NCI-H2171 (cell line): ENCODE measurements at places on chromosomes 7 and 10.

DNA sequence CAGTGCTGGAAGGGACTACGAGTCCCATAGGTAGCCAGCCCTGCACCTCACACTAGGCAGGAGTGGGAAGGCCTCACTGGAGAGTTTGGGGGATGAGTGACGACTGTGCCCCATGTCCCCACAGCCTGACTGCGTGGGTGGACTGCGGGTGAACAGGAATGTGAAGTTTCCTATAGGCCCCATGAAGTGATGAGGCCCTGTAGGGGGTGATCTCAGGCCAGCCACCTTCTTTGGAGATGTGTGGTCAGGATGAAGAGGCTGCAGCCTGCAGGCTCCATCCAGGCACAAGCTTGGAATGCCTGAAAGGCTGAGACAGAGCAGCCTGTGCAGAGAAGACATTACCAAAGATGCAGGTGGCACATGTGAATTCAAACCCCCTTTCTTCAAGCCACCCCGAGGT is 94.9 kb downstream of the CPXM2 start:
- no peak for DNase-seq

- no peak for DNase-seq
Observed at GRCh38 chr10:59857049-59857448, 49.3 kb downstream of the CCDC6 start.

GRCh38 chr7:47572094-47572445 is 9.8 kb downstream of the TNS3 start:
- no peak for DNase-seq

GRCh38 chr10:114908896-114909295 is 29.1 kb upstream of the TRUB1 start:
- DNase-seq, result no peak

GRCh38 chr7:44564606-44565005 is 9.1 kb downstream of the DDX56 start:
- DNase-seq, result no peak

GRCh38 chr7:6243168-6243567 is 29.3 kb downstream of the CYTH3 start:
- no peak for DNase-seq

DNA sequence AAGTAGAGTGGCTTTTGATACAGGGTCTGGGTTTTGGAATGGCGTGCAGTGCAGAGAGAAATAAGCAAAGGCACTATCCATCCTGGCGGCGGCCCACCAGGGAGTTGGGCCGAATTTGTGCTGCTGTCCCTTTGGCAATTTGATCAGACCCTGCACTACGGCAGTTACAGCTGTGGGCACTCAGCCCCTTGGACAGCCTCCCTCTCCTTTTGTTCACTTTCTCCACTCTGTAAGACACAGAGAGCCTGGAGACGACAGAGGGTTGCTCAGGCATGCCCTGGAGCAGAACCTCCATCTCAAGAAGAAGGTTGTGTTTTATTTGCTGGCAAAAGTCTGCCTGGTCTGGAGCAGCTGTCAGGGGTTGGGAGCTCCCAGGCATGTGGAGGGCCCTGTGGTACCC is 55.8 kb downstream of the LHPP start:
- no peak for DNase-seq

DNA sequence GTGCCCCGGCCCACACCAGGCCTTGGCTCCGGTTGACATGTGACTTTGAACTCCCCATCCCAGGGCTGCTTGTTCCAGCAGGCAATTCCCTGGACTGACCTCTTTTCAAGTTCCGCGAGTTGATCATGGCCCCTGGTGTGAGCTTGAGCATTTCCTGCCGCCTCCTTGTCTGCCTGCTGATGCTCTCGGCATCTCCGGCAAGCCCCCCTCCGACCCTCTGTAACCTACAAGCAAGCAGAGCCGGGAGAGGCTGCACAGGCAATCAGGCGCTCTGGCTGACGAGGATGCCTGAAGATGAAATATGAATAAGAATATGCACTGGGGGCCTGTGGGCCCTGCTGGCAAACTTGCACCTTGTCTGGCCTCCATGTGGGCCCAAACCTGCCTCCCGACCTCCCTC is 304.9 kb upstream of the MKI67 start:
- DNase-seq, result no peak

GRCh38 chr7:38311329-38311937 is 38.0 kb upstream of the TARP start:
- no peak for DNase-seq

DNA sequence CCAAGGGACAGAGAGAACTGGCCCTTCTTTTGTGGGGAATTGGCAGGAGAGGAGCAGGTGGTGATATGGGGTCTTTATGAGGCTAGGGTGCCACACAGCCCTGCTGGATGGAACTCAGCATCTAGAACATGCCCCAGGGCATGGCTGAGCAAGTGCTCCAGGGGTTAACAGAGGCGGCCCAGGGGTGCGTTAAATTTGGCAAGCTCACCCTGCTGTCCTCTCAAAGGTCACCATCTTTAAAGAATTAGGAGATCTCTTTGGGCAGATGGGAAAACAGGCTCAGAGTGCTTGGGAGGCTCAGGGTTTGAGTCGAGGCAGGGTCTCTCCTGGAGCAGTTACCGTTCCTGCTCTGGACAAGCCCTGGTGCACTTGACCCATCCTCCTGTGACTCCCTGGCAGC is 21.4 kb upstream of the UNC5B start:
- DNase-seq, result no peak

- no peak for DNase-seq
Observed at GRCh38 chr7:23207884-23208283, 26.0 kb downstream of the NUP42 start.

DNA sequence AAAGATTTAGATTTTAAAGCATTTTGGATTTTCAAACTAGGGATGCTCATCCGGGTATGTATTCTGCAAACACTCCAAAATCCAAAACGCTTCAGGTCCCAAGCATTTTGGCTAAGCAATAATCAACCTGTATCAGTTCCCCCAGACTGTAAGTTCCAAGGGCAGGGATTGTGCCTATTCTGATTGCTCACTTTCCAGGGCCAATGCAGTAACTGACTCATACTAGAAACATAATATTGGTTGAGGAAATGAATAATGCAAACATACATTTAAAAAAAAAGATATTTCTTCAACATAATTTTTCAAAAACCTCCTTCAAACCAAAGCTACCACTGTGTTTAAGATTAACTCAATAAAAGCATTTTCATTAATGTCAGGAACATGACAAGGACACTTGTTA is 69.5 kb downstream of the HIBADH start:
- DNase-seq, result no peak

GRCh38 chr7:94452239-94452638 is 57.4 kb upstream of the CASD1 start:
- peak; percentile 84 for DNase-seq

- DNase-seq, result no peak
Observed at GRCh38 chr10:35644050-35644950, 2.2 kb upstream of the FZD8 start.

DNA sequence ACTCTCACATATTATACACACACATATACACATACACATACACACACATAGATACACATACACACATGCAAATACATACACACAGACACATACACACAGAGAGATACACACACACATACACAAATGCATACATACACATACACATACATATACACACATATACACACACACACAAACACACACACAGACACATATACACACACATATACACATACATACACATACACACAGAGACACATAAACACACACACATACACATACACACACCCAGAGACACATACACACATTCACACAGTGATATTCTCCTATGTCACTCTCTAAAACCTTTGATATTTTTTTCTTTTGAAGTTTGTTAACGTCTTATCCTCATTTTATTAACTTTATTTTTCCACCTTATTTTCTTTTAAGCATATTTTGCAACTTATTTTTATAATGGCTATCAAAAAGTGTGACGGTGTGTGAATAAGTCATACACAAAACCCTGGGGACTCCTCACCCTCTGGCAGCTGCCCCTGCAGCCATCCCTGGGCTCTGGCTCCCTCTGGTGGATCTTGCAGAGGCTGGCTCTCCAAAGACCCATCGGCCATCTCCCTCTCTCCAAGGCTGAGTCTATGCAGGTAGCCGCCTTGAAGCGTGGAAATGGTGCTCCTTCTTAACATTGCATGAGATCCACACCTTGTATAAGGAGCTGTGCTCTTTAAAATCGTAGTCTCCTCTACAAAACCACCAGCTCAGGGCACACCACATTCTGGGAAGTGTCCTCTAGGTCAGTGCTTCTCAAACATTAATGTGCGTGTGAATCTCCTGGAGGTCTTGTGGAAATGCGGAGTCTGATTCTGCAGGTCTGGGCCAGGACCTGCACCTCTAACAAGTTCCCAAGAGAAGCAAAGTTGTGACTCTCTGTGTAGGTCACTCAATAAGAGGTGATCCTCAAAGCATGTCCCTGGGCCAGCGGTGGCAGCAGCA is 4.1 kb upstream of the C10orf120 start:
- peak; percentile 54 for DNase-seq

DNA sequence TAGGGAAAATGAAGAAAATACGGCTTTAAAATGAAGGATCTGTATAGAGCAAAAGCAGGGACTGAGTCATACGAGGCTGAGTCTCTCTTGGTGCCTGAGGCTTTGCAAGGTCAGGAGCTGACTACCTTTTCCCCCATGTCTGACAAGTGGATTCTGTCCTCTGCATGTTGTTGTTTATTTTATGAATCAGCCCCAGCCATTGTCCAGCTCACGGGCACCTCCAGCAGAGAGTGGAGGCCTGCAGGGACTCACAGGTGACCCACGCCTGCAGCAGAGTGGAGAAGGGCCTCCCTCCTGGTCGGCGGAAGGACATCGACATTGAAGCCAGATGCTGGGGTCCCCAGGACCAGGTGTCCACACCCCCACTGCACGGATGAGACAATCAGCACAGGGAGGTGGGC is 233.9 kb downstream of the WDR37 start:
- no peak for DNase-seq

GRCh38 chr10:127452568-127452967 is 96.5 kb upstream of the NPS start:
- DNase-seq, result no peak

DNA sequence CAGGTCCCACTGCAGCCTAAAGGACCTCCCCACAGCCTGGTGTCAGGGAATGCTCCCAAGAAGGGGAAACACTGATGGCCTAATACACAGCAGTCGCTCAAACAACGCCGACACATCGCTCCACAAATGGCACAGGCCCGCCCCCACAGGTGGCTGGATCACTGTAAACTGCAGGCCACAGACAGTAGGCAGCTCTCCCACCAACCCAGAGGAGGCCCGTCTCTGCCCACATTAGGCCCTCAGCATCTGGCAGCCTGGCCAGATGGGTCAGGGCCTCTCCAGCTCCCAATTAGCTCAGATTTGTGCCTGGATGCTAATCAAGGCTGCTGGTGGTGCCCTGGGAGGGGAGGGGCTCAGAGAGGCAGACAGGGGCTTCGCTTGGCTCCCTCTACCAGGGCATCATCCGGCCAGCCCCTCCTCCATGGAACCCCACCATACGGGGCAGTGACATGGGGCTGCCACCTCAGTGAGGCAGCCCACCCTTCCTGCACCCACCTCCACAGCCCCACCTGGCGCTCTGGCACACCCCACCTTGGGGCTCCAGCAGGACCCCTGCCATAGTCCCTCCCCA is 42.7 kb downstream of the CAMK2B start:
- DNase-seq, result no peak

- DNase-seq, result no peak
Observed at GRCh38 chr10:91944880-91945630, 21.5 kb downstream of the BTAF1 start.

GRCh38 chr10:107800061-107800460 is 635.6 kb upstream of the SORCS1 start:
- DNase-seq, result no peak

- DNase-seq, result no peak
Observed at GRCh38 chr10:29850371-29850770, 209.0 kb downstream of the JCAD start.

DNA sequence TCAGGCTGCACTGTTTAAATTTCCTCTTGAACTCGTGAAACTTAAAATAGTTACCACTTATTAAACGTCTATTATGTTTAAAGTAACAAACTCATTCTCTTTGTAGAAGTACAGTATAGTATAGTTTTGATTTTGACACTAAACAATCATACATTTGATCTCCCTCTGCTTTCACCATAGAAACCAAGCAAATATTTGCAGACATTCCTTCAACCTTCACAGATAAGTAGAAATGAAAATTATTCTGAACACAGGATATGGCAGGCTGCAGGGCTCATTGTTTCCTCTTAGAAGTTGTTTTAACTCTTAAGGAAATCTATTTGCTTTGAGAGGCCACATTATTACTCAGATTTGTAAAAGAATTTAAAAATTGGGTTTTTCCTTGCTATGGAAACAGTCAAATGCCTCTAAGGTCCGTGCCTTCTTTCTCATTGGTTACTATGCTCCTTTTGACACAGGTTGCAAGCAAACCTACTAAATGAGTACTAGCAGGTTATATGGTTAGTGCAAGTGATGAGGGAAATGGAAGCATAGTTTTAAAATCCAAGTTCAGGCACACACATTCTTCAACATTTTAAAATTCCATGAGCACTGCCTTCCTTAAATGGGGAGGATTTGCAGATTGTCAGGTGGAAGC is 92.8 kb upstream of the FAM133B start:
- no peak for DNase-seq

- peak; percentile 50 for DNase-seq
Observed at GRCh38 chr7:77797734-77798393, 370 bp downstream of the TMEM60 start.

- DNase-seq, result no peak
Observed at GRCh38 chr7:41576166-41576565, 126.7 kb downstream of the INHBA start.

DNA sequence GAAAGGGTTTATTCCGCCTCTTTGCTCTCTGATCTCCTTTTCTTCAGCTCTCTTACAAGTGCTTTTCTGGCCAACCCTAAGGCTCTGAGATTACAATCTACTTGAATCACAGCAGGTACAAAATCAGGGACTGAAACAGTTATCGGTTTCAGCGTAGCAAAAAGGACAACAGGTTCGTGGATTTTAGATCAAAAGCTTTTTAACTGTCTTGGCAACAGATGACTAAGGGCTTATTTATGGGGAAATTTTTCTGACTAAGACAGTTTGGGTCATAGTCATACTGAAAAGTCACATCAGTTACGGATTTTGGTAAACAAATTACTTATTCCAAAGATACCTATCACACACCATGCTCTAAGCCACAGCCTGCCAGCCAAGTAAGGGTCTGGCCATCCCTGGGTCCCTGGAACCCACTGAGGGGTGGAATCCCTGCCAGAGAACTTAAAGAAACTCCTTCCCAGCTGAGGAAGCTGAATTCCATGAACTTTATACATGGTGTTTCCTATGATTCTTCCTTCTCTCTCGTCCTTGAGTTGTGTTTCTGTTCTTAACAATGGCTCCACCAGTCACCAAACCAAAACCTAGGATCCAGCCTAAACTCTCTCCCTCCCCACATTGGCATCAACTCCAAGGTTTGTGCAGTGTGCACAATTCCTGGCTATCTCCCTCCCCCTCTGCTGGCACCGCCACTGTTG is 169.3 kb downstream of the FAM107B start:
- DNase-seq, result no peak

GRCh38 chr10:29619241-29619669 is 15.5 kb downstream of the SVIL start:
- no peak for DNase-seq

- no peak for DNase-seq
Observed at GRCh38 chr10:11631890-11632587, 20.6 kb upstream of the USP6NL start.
